Fibroblast of skin of right biceps (primary cell): ENCODE measurements at places on chromosomes 7 and 10.

DNA sequence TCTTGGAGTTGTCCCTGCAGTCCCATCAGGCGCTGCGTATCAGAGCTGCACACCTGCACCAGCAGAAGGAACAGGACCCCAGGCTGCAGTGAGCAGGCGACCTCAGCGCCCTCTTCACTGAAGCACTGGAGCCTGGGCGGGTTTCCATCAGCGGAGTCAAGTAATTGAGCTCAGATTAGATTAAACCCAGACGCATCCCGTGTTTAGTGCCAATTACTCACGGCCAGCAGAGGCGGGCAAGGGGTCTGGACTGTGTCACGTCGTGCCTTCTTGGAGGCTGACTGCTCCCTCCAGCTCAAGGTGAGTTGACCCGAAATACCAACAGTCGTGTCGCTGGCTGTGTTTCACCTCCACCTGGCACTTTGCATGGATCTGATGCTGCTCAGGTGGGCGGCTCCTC, 123.6 kb downstream of the CXCL12 start:
- peak; percentile 36 for DNase-seq

DNA sequence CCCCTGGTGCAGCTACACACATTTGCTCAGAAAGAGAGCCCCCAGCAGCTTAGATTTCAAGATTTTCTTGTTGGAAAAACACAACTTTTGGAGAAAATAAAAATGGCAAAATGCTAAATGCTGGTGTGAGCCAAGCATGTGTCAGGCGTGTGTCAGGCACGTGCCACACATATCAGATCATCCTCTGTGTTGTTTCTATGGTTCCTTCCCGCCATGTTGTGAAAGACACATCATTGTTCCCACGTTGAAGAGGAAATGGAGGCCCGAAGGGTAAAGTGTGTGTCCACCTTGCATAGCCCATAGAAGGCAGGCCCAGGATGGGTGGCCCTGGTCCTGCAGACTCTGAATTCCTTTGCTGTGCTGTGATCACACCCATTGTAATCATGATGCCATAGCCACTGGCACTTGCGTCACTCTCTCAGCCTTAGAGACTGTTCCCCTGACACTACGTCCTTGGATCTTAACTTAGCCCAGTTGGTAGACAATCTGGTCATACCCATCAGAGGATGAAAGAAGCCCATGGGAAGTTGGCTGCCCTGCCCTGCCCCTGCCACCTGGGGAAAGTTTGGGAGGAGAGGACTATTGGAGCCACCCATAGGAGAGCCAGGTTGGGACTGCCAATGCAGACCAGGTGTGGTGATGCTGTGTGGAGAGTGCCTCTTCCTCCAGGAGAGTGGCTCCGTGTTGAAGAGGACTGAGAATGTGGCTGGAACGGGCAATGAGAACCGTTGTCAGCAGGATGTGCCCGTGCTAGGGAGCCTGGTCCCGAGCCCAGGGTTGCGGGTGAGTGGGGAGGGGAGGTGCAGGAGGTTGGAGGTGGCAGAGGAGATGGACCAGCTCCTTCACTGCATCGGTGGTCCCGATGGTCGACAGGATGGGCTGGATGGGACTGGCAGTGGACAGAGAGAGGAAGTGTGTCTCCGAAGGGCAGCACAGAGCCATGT, 65.6 kb upstream of the IGFBP3 start:
- no peak for DNase-seq

- DNase-seq, result no peak
Observed at GRCh38 chr7:84971360-84971759, 215.5 kb downstream of the SEMA3D start.

- no peak for DNase-seq
Observed at GRCh38 chr10:69963178-69963834, 89.3 kb upstream of the MACROH2A2 start.

GRCh38 chr10:77463499-77463898, 174.1 kb downstream of the KCNMA1 start:
- no peak for DNase-seq

DNA sequence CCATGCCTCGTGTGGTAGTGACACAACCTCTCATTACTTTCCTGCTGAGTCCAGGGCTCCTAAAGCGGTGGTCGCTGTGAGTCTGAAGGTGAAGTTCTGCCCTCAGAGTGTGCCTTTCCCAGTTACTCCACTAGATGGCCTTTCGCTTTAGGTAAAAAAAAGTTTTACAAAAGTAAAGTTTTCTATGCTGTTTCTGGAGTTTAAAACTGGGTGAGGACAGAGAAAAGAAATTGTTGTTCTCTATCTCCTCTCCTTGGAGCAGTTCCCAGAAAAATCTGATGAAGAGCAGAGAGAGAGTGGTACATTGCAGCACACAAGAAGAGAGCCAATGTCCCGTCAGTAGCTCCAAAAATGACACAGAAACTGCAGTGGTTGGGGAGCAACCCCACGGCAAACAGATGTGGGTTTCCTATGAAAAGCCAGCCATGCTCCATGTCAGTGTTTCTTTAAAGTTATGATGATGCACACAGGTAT, 257.1 kb downstream of the GLI3 start:
- peak; percentile 75 for DNase-seq

DNA sequence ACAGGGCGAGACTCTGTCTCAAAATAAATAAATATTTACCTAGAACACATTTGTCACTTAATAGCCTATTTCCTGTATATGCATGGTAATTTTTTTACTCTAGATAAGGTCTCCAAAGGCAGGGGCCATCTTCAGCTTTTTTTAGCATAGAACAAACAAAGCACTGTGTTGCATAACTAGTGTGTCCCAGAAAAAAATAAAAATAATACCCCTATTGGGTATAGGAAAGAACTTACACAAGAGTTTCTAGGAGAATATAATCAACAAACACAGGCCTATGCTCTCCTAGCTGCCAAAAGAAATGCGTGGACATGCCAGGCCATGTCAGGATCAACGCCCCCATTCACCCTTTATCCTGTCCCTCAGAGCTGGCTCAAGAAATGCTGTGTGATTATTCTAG, 103.6 kb downstream of the PARD3 start:
- no peak for DNase-seq

DNA sequence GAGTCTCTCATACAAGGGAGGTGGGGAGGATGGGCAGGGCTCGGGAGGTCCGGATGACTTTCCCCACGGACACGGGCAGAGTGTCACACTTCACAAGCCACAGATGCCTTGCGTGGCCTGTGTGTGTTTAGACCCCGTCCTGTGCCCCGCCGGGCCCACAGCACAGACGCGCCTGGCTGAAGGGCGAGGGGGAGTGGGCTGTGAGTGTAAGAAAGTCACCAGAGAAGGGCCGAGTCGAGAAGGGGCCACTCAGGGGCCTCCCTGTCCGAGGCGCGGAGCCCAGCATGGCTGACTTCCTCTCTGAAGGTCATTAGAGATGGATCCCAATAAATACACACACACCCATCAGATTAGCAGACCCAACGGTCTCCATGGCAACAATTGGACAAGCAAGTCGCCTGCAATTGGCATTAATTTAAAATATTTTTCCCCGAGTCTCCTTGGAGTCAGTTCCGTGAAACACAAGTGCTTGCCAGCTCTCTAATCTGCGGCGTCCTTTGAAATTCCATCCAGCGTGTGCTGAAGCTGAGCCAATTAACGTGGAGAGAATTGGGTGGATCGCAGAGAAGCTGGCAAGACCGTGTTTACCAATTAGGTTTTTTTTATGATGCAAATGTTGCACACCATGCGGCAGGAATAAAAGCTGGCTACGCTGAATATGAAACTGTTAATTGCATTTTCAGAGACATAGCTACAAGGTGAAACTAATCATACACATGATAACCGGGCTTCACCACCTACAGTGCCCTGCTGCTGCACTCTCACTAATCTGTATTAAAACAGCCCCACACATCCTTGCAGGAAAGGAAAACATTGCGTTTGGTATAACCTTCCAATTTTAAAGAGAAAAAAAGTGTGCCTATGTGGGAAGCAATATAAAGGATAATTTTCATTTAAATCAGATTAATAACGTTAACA, 571.2 kb downstream of the PTPRN2 start:
- DNase-seq, result no peak

DNA sequence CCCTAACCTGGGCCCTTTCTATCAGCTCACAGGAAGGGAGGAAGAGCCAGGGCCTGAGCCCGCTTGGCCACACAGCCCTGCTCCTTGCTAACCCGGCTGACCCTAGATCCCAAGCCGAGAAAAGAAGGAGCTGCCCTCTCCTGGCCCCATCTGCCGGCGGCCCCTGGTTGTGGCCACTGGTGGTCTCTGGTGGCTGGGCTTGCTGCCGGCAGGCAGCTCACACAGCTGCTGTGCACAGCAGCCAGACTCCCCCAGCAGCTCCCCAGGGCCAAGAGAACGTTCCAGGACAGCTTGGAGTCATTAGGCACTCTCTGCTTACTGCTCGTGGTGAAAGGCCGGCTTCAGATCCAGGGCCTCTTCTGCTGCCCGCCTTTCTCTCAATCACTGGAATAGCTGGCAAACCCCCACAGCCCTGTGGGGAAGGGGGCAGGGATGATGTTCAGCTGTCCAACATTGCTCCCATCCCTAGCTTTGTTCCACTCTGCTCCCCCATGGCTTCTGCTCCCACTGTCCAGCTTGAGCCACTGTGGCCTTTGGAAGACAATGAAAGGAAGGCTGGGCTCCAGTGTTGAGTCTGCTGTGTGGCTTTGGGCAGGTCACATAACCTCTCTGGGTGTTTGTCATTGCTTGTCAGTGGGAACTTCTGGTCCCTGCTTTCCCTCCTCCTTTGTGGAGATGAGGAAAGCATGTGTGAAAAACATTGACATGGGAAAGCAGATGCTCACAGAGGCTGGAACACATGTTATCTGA, 35.4 kb upstream of the COL13A1 start:
- DNase-seq, result peak; percentile 51

- no peak for DNase-seq
Observed at GRCh38 chr10:80270887-80271286, 18.6 kb downstream of the MAT1A start.

GRCh38 chr10:118482393-118483331, 112.8 kb downstream of the PRLHR start:
- DNase-seq, result no peak

DNA sequence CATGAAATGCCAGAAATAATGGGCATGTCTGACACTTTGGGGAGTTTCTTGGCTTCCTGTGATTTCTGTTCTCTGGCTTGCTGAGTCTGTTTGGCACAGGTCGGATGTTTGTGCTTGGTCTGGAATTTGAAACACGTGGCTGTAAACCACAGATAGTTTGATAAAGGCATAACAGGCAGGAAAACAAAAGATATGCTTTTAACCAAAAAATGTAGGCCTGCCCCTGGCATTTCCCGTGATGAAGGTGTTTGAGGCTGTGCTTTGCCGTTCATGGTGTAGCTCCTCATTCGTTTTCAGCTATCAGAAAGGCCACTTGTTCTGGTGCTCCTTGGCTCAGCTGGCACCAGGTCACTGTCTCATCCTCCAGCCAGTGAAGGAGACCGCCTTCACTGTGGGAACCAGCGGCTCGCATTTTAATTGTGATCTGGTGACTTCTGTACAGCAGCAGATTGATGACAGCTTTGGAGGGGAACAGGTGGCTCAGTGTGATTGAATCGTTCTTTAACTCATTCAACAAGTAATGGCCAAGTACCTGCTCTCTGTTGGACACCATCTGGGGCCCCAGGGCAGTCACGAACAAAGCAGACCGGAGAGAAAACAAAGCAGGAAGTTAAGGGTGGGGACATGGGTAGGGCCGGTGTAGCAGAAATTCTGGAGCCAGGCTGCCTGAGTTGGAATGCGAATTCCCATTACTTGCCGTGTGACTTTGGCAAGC, 111.5 kb downstream of the CCNY start:
- DNase-seq, result peak; percentile 69

- peak; percentile 52 for DNase-seq
Observed at GRCh38 chr7:76428868-76429805, 4.4 kb downstream of the ZP3 start.
